ENCODE measurements at places on chromosomes 3 and 15.

DNA sequence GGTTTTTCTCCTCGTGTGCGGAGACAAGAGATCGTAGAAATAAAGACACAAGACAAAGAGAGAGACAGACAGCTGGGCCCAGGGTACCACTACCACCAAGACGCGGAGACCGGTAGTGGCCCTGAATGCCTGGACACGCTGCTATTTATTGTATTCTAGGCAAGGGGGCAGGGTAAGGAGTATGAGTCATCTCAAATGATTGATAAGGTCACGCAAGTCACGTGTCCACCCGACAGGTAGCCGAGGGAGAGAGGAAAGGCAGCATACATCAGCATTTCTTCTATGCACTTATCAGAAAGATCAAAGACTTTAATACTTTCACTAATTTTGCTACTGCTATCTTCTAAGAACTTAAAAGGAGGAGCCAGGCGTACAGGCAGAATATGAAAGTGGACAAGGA, 28.2 kb downstream of the MYL3 start:
- DNase-seq: no peak

DNA sequence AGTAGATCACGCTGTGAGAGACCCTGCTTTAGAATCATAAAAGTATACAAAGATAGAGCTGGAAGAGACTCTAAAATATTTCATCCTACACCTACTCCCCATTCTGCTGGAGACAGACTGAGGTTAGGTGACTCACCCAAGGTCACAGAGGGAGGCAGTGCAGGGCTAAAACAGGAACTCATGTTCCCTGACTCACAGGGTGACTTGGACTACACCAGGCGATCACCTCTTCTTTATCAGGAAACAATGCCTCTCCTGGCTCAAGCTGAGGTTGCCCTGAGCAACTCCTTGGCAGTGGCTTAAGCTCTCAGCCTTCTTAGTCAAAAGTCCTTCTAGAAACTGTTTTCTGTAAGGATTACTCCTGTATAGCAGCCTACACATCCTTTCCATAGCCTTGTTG, 26.4 kb upstream of the TNFAIP8L3 start:
- DNase-seq: peak; percentile 76

- no peak for DNase-seq
Measured at GRCh38 chr3:64343689-64344430, 118.6 kb upstream of the PRICKLE2 start.

GRCh38 chr15:58475573-58476524, 44.1 kb downstream of the LIPC start:
- peak; percentile 15 for DNase-seq

DNA sequence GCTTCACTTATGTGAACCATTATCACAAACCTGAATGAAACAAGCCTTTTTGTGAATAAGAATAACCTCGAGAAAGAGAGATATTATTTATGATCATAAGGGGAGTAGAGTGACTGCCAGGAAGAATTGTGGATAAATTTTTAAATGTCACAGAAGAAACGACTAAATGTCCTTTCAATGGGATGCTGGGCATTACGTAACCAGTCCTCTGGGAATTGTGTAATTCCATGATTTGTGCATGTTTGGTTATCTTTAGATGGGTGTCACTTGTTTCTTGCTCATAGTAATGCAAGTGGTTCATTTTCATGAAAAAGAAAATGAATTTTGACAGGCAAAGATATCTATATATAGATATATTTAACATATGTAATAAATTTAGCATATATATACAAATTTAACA, 379.5 kb upstream of the AGTR1 start:
- no peak for DNase-seq

GRCh38 chr3:33453331-33453761, 13.1 kb upstream of the UBP1 start:
- DNase-seq: no peak

DNA sequence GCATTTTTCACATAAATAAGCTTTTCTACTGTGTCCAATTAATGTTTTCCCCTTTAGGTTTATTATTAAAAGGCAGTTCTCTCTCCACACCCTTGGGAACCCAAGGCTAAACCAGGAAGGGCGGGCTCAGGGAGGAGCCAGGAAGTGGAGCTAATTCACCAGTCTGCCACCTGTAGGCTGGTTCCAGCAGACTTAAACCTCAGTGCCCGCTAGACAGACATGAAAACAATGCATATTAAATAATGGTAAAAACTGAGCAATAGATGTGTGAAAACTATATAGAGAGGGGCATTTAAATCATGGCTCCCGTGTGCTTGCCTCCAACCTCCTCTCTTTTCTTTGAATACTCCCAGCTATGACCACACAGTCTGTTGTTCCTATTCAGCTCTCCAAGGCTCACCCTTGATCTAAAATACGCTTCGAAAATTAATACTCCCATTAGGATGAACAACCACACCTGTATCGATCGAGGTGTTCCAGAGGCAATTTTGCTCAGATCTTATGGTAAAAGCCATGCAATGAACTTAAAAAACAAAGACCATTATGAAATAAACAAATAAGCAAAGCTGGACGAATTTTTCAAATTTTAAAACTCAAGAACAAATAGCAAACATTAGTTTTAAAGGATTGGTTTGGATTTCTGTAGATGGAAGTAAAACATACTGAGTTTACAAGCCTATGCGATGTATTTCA, 253.3 kb downstream of the TJP1 start:
- no peak for DNase-seq

- no peak for DNase-seq
Measured at GRCh38 chr3:13134166-13134878, 61.1 kb upstream of the IQSEC1 start.

GRCh38 chr3:76897076-76897475, 142.8 kb upstream of the ROBO2 start:
- no peak for DNase-seq

DNA sequence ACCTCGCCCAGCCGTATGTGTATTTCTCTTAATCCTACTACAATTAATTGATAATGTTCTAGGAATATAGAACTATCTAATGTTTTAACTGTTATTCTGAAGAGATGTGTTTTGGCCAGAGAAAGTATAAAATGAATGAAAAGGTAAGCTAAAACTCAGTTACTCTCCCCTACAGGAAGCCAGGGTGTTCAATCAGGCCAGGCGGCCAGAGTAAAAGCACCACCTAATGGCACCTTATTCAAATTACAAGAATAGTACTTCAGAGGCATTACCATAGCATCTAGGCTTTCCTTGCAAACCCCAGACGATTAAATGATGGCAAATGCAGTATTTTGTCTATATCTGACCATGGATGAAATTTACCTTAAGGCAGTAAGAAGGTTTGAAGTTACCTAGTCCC, 10.4 kb downstream of the SLC12A8 start:
- DNase-seq: peak; percentile 44

- DNase-seq: no peak
Measured at GRCh38 chr15:80288131-80288530, 36.1 kb upstream of the CTXND1 start.

- no peak for DNase-seq
Measured at GRCh38 chr3:149330609-149331331, 2.7 kb downstream of the TM4SF18 start.

GRCh38 chr15:46126581-46126980, 491.8 kb downstream of the SQOR start:
- no peak for DNase-seq

DNA sequence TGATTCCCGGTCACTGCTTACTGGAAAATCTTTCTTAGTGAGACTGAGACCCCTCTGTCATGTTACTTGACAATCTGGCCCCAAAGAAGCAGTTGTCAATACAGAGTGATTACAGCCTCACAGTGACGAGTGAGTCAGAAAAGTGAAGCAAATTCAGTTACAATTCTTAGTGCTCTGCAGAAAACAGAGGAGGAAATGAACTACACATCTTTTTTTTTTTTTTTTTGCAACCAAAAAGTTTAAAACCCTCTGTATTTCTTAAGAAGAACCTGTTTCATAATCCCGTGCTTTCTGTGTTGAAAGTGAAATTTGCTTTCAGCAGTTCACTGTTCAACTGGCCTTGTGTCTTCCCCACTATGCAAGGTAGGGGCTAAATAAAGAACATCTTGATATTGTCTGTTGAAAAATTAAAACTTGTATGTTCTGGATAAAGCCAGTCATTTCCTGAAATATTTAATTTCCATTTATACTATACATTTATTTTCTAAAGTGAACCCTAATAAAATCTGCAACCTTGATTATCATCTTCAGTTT, 1.9 kb downstream of the AQP9 start:
- DNase-seq: no peak

DNA sequence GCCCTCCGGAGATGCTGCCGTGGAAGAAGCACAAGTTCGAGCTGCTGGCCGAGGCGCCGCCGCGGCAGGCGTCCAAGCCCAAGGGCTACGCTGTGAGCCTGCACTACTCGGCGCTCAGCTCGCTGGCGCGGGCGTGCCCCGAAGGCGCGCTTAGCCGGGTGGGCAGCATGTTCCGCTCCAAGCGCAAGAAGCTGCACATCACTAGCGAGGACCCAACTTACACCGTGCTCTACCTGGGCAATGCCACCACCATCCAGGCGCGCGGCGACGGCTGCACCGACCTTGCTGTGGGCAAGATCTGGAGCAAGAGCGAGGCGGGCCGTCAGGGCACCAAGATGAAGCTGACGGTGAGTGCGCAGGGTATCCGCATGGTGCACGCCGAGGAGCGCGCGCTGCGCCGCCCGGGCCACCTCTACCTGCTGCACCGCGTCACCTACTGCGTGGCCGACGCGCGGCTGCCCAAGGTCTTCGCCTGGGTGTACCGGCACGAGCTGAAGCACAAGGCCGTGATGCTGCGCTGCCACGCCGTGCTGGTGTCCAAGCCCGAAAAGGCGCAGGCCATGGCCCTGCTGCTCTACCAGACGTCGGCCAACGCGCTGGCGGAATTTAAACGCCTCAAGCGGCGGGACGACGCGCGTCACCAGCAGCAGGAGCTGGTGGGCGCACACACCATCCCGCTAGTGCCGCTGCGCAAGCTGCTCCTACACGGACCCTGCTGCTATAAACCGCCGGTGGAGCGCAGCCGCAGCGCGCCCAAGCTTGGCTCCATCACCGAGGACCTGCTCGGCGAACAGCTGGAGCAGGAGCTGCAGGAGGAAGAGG, 1.3 kb downstream of the FAM43A start:
- no peak for DNase-seq

DNA sequence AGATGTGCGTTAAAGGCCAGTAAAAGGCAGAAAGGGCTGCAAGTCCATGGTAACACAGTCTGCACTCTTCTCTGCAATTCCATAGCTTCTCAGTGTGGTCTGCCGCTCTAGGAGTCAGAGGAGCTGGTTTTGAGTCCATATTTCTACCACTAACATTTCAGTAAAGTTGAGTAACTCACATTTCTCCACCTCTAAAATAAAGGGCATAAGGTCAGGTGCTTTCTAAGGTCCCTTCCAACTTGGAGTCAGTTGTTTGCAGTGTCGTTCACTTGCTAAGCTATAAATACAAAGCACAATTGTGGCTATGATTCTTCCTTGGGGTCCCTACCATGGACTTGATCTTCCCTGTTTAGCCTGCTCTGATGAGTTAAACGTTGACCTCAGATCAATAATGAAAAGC, 171.1 kb downstream of the P3H2 start:
- no peak for DNase-seq

DNA sequence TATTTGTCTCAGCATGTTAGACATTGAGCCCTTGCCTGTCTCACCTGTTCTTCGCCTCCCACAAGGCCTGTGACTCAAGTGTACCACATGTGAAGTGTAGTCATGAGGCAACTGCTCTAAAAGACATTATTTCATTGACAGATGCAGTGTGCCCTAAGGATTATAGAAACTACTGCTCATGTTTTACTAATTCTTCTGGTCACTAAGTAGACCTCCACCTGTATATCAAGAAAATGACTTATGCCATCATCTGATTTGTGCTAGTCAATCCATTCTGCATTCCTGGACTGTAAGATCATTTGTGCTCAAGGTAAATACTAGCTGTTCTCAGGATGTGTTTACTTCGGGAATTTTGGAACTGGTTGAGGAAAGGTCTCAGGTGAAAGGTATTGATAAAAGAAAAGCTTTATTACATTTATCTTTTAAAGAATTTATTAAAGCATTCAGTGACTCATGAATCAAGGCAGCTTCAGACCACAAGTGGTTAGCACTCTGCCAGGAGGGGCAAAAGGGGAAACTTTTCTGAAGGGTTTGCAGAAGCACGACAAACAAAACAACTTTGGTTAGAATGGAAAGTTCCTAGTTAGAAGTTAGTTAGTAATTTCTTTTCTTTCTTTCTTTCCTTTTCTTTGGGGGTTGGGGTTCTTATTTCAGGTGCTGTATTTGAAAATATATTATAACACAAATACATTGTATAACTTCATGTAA, 465.3 kb upstream of the CBLB start:
- no peak for DNase-seq

GRCh38 chr15:49815950-49816349, 195.1 kb downstream of the DTWD1 start:
- no peak for DNase-seq

DNA sequence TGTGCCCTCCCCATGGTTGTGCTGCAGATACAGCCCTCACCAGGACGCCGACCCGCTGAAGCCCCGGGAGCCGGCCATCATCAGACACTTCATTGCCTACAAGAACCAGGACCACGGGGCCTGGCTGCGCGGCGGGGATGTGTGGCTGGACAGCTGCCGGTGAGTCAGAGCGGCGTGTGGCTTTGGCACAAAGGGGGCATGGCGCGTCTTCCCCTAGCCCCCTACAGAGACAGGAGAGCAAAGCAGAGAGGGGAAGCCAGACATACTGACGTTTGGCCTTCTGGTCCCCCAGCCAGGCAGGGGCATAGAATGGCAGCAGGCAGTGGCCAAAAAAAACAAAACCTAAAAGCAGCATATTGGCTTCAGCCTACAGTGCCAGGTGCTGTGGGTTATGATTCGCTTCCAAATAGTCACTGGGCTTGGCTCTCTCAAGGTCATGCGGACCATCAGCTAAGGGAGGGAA, 64.0 kb downstream of the MESD start:
- DNase-seq: no peak

DNA sequence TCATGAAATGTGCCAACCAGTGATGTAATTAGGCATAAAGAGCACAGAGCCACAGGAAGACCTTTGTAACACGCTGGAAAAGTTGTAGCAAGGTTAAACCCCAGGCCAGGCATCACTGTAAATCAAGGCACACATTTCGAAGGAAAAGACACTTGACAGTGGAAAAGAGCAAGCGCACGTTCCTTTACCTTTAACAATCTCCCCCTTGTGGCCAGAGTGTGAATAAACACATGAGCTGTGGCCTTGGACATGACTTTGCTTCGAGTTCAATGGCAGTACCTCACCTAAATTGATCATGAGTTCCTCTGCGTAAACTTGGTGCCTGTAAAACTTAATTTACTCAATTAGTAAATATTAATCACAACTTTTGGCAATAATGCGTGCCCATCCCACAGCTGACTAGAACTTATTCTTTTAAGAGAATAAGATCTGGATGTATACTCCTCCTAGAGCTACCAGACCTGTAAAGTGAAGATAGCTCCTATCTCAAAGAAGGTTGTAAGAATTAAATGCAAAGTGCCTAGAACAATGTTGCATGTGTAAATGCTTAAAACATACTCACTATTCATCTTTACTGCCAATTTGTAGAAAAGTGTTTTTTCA, 757.0 kb upstream of the NECTIN3 start:
- peak; percentile 77 for DNase-seq
